Activated CD8-positive, alpha-beta memory T cell treated with anti-CD3 and anti-CD28 coated beads, Interleukin-2, amount 10 ng/mL, durations not matched to agents 7 days and 5 days (primary cell): ENCODE measurements at places on chromosomes 5 and 9.

- DNase-seq, result no peak
These were observed 304.0 kb downstream of the TUSC1 start for GRCh38 chr9:25374281-25374680.

DNA sequence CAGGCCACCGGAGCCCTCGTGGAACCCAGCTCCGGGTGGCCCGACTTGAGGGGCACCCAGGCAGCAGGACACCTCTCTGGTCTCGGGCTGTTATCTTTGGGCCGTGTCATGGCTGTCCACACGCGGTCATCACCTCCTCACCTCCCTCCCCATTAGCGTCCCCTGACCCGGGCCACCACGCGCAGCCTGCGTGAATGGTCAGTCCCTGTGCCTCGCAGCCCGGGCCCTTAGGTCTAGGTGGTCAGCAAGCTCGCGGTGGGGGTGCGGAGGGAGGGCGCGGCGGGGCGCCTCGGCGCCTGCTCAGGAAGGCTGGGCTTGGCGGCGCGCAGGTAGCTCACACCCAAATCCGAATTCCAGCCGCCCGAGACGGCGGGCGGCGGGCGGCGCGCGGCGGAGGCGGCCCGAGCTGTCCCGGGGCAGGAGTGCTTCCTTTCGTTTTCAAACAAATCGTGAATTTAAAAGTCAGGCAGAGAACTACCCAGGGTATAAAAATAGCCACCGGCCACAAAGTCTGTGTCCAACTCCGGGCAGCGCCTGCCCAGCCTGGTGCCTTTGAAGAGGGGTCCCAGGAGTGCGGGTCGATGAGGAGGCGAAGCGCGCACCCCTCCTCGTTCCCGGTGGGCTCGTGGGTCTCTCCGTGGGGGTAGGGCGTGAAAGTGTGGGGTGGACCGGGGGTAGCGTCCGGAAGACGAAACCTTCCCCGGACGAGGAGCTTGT lies 1.0 kb upstream of the RXRA start:
- no peak for DNase-seq

DNA sequence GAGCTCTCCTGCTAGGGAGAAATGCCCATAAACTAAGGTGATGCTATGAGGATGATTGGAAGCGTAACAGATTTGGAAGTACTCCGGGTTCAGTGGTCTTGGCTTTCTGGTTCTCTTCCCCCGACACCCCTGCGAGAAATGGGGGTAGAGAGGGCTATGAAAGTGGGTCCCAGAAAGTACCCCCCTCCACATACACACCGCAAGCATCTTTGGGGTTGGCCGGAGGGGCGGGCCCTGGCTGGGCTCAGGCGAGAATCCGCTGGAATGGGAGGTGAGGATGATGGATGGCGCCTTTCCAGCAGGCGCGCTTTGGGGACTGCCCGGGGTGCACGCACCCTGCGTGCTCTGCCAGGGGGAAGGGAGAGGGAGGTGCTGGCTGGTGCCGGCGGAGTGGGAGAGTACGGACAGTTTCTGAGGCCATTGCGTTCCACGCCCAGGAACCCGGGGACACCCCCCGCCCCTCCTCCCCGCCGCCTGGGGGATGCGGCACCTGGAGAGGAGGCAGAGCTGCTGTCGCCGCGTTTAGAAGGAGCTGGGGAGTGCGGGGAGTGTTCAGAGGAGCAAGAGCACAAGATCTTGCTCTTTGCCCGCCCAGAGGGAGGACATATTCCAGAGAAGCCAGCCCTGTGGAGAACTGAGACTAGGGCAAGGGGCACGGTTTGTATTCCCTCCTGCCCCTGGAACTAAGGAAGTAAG lies 1.9 kb downstream of the PCSK5 start:
- no peak for DNase-seq

DNA sequence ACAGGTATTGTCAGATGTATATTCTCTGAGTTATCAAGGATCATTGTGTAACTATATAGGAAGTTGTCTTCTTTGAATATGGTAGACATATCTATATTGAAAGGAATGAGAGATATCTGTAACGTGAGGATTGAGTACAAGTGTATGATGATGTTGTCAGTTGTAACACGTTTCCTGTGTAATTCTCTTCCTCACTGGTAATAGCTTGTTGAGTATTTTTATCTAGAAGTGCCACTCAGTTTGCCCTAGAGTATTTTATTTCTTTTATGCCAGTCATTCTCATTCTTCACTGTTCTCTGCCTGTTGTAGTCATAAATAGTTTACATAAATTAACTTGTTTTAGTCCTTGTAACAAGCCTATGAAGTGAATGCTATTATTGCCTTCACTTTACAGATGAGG lies 172.1 kb downstream of the BAAT start:
- no peak for DNase-seq

- peak; percentile 78 for DNase-seq
These were observed 1.6 kb downstream of the TMEM245 start for GRCh38 chr9:109117856-109118807.

DNA sequence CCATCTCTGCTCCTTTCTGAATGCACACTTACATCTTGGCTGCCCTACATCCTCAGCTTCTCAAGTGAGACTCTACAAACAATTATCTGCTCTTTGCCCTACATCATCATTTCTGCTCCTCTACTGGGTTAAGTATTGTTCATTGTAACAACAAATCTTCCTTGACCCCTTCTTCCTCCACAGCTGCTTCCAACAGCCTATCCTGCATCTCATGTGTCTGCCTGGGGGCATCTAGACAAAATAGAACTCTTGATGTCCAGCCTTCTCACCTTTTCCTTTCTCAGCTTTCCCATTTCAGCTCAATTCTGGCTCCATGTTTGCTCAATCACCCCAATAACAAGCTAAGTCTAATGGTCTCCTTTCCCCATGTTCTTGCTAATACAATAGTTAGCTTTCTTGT lies 509.8 kb downstream of the DIRAS2 start:
- DNase-seq, result no peak

GRCh38 chr9:127574072-127574993 lies 37.7 kb upstream of the STXBP1 start:
- no peak for DNase-seq

DNA sequence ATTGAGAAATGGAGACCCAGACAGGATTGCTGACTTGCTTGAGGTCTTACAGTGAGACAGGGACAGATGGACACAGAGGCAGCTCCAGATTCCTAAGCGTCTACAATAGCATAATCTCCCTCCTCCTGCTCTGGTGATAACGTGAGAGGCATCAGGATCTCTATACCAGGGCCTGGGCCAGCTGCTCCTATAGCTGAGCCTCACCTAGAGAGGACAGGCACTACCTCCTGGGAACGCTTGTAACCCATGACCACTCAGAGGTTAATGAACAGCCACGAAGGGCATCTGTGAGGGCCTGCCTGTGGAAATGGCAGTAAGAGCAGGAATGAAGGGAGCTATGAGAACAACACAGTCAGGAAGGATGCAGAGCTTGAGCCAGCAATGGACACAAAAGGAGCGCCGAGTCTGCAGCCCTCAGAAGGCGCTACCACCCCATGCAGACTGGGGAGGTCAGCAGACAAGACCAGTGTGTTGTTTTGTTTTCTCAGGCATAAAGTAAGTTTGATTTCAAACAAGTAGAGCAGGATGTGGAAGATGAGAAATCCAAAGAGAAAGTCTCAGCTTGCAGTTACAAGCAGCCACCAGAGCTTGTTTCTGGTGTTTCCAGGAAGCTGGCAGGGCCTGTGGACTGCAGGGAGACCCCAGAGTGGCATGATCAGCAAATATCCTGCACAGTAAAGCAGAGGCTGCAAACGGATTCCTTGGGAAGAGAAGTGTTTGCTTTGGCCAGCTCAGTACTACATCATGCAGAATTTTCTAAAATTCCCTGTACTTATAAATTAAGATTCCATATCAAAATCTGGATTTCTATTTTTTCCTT lies 17.4 kb downstream of the ANKS6 start:
- peak; percentile 36 for DNase-seq

GRCh38 chr9:111051400-111051799 lies 13.1 kb upstream of the LPAR1 start:
- DNase-seq, result no peak

DNA sequence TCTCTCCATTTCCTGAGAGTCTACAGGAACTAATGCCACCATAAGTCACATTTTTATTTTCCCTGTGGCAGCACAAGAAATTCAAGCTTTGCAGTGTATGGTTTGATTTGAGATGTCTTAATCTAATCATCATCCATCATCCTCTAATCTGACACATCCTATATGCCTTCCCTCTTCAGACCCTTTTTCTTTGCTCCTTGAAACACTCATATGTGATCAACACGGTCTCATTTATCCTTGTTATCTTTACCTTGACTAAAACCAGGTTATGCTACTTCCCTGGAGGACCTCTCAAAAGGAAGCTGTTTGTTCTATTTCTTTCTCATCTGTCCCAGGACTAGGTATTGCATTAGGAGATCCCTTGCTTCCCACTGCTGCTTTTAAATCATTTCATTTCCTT lies 146.9 kb upstream of the MRPS30 start:
- no peak for DNase-seq

DNA sequence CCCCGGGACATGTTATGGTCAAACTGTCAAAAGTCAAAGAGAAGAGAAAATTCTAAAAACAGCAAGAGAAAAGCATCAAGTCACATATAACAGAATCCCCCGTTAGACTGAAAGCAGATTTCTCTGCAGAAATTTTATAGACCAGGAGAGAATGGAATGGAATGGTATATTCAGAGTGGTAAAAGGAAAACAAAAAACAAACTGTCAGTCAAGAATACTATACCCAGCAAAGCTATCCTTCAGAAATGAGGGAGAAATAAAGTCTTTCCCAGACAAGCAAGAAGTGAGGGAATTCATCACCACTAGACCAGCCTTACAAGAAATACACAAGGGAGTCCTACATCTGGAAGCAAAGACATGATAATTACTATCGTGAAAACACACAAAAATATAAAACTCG lies 208.0 kb downstream of the CACNA1B start:
- no peak for DNase-seq

GRCh38 chr9:95724253-95724991 lies 151.1 kb upstream of the ERCC6L2 start:
- peak; percentile 94 for DNase-seq

- DNase-seq, result no peak
These were observed 136.1 kb downstream of the PDE4D start for GRCh38 chr5:59757442-59757841.

GRCh38 chr9:100426189-100426529 lies 784 bp upstream of the MSANTD3 start:
- DNase-seq, result no peak

GRCh38 chr5:105807290-105807689 lies 1863.4 kb downstream of the EFNA5 start:
- DNase-seq, result no peak

DNA sequence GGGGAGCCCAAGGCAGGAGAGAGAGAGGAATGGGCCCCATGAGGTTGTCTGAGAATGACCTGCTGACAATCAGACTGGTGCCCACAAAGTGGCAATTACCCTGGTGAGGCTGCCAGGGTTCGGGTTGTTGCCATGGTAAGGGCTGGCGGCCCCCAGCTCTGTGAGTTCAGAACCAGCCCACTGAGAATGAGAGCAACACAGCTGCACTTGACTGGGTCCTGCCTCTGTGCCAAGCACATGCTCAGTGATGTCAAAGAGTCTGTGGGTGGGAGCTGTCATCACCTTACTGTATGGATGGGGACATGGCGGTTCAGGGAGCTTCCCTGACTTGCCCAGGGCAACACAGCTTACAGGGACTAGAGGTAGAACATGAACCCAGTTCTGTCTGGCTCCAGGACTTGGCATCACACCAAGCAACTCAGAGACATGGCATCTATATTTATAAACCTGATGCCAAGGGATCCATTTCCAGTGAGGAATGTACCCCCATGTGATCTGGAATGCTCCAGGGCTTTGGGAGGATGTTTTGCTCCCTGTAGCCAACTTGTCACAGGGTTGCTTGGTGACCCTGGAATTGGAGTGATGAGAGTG lies 38.2 kb upstream of the TEX48 start:
- DNase-seq, result no peak

GRCh38 chr5:166994226-166994625 lies 1297.2 kb upstream of the WWC1 start:
- DNase-seq, result no peak

GRCh38 chr9:686321-686813 lies 155.1 kb upstream of the DMRT1 start:
- no peak for DNase-seq

DNA sequence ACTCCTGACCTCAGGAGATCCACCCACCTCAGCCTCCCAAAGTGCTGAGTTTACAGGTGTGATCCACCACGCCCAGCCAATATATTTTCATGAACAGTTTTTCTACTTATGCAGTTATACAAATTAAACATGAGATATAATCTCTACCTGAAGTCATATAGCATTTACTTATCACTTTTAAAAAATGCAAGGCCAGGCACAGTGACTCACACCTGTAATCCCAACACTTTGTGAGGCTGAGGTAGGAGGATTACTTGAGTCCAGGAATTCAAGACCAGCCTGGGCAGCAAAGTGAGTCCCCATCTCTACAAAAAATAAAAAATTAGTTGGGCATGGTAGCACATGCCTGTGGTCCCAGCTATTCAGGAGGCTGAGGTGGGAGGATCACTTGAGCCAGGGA lies 164.7 kb upstream of the LHFPL2 start:
- no peak for DNase-seq

- no peak for DNase-seq
These were observed 445.4 kb upstream of the RGMB start for GRCh38 chr5:98328015-98328414.

DNA sequence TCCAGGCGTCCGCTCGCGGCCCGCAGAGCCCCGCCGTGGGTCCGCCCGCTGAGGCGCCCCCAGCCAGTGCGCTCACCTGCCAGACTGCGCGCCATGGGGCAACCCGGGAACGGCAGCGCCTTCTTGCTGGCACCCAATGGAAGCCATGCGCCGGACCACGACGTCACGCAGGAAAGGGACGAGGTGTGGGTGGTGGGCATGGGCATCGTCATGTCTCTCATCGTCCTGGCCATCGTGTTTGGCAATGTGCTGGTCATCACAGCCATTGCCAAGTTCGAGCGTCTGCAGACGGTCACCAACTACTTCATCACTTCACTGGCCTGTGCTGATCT lies 294 bp downstream of the ADRB2 start:
- DNase-seq, result no peak

DNA sequence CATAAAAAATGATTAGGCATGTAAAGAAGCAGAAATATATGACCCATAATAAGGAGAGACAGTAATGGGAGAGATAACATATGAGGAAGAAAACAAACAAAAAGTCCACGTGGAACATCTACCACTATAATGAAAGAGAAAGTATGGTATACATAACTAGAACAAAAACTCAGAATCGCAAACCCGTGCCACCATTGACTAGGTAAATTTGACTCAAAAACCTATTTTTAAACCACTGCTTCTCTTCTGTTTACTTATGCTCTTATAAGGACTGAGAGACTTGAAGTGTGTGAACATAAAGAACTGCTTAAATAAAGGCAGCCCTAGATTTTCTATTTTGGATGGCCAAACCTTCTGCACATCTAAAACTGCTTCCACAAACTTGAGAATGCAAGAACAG lies 330.7 kb downstream of the CAAP1 start:
- DNase-seq, result no peak

GRCh38 chr9:137012694-137013570 lies 15.1 kb downstream of the ABCA2 start:
- no peak for DNase-seq
